Stimulated activated CD4-positive, alpha-beta T cell treated with anti-CD3 and anti-CD28 coated beads, Interleukin-2, amount 100 ng/mL, for 48 hours (primary cell): ENCODE measurements at places on chromosomes 11 and 22.

- no peak for DNase-seq
Measured at GRCh38 chr22:27982106-27982505, 63.0 kb upstream of the PITPNB start.

DNA sequence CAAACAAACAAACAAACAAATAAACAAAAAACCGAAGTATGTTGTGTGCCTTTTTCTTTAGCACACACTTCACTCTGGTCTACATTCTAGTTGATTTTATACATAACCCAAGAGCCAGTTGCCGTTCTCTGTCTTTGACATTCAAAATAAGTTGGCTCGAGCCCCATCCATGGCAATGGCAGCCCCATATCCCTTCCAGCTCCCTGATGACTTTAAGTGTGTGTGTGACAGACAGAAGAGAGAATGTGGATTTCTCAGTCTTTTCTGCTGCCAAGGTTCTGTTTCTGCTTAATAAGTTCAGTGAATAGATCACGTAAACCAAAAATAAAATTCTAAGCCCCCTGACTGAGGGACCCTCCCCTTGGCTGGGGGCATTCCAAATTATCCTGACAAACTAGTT is 100.6 kb upstream of the TENM4 start:
- DNase-seq: no peak

DNA sequence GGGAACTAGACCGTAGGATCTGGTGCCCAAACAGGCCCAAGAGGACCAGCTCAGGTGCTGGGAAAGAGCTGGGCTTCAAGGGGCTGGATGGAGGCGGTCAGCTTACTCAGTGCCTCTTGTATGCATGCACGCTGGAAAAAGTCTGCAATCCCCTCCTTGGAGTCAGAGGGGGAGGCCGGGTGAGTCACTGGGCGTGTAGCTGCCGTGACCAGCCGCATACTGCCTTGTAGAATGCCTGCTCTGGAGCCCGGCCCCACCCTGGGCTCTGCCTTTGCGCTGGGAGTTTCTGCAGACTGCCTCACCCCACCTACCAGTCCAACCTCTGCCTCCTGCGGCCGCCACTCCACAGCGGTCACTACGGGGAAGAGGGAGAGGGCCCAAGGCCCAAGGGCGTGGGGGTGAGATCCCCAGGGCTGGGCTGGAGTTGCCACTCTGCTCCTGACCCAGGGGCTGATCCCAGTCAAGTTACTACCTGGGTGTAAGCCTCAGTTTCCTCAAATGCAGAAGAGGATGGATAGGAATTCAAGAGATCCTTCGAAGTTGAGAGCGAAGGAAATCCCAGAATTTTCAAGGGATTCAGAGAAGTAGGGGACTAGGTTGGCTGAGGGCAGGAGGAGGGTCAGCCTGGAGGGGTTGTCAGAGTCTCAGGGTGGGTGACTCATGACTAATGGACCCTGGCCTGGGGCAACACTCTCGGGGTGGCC is 4.2 kb downstream of the MRGPRF start:
- DNase-seq: no peak

GRCh38 chr11:76701294-76702040 is 30.9 kb upstream of the LRRC32 start:
- DNase-seq: no peak

DNA sequence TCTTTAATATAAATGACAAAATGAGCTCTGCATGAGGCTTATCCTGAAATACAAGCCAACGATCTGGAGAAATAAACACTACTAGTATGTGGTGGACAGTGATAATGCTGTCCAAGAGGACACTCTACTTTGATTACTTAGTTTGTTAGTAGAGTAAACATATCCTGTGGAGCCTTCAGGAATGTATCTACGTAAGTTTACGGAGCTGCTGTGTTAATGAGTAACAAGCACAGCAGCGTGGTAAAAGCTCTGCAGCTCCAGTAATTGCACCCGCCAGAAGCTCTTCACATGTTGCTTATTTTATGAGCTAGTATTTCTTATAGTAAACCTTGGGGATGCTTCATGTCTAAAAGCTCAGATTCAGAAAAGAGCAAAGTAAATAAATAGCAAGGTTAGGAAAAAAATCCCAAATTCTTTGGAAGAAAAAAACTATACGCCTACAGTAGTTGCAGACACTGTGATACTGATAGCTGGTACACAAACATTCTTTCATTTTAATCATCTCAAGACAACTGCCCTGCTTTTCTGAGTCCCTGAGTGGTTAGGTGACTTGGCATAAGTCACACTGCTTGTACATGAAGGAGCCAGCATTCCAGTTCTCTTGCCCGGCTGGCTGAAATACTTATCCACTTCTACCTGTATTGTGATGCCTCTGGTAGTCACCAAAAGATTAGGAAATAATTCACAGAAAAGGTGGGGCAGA is 32.7 kb upstream of the CCDC34 start:
- no peak for DNase-seq

GRCh38 chr11:115721296-115721995 is 217.2 kb upstream of the CADM1 start:
- DNase-seq: no peak

- DNase-seq: no peak
Measured at GRCh38 chr22:39631381-39632286, 61.1 kb downstream of the CACNA1I start.

GRCh38 chr11:2777871-2778629 is 78.3 kb upstream of the KCNQ1OT1 start:
- DNase-seq: no peak

DNA sequence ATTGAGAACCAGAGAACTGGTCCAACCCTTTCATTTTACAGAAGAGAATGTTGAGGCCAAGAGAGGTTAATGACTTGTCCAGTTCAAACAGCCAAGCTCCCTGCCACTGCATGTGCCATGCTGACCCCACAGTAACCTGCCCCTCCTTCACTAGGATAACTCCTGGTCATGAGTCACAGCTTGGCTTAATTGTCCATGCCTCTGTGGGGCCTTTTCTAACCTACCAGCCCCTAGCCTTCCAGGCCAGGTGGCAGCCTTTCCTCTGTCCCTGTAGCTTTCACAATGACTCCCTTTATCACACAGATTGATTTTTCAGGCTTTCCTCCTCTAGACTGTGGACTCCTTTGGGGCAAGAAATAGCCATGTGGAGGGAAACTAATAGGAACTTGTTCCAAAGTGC is 97.2 kb downstream of the PIWIL4 start:
- no peak for DNase-seq

- DNase-seq: no peak
Measured at GRCh38 chr22:46382524-46382923, 47.0 kb downstream of the TRMU start.

DNA sequence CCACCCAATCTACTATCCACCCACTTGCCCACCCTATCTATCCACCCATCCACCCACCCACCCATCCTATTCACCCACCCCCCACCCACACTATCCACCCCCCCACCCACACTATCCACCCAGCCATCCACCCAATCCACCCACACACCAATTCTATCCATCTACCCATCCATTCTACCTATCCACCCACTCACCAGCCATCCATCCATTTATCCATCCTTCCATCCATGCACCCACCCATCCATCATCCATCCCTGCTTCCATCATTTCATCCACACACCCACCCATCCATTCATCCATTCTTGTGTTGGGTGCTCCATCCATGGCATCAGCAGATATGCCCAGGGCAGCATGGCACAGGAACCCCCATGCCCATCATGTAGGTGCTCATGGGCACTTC is 1206.6 kb downstream of the BRD1 start:
- no peak for DNase-seq

GRCh38 chr11:117424781-117425180 is 97.1 kb downstream of the CEP164 start:
- DNase-seq: no peak

DNA sequence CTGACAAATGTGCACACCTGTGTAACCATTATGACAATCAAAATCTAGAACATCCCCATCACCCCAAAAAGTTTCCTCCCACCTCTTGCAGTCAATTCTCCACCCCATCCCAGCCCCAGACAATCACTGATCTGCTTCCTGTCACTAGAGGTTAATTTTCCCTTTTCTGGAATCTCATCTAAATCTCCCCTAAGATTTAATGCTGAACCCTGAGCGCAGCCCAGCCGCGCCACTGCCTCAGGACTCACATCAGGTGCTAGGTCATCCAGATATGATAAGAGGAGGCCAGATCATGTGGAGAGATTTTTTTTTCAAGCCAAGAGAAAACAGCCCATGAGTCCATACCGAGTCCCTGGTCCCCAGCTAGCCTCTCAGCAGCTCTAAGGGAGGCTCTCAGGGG is 4.3 kb upstream of the TMPRSS13 start:
- DNase-seq: no peak

- no peak for DNase-seq
Measured at GRCh38 chr11:115425250-115425649, 79.0 kb downstream of the CADM1 start.

- DNase-seq: no peak
Measured at GRCh38 chr11:124769806-124770774, 8.0 kb upstream of the ESAM start.

DNA sequence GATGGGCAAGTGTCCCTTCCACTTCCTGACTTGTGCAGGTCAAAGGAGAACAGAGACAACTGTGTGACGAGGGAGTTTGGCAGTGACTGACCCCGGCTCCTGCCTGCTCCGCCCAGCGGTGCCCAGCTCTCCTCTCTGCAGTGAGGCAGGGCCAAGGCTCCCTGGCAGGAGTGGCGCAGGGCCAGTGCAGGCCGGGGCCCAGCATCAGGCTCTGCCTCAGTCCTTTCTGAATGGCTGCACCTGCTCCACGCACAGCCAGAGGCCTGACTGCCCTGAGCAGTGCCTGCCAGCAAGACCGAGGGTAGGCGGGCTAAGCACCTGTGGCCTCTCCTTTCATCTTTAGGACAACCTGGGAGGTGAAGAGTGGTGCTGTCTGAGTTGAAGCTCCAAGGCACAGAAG is 54.2 kb downstream of the WT1 start:
- DNase-seq: no peak

GRCh38 chr11:102451041-102451680 is 1.4 kb downstream of the TMEM123 start:
- no peak for DNase-seq

- no peak for DNase-seq
Measured at GRCh38 chr11:82718307-82718706, 15.4 kb downstream of the FAM181B start.

GRCh38 chr11:117612177-117612576 is 184.8 kb downstream of the DSCAML1 start:
- DNase-seq: no peak

DNA sequence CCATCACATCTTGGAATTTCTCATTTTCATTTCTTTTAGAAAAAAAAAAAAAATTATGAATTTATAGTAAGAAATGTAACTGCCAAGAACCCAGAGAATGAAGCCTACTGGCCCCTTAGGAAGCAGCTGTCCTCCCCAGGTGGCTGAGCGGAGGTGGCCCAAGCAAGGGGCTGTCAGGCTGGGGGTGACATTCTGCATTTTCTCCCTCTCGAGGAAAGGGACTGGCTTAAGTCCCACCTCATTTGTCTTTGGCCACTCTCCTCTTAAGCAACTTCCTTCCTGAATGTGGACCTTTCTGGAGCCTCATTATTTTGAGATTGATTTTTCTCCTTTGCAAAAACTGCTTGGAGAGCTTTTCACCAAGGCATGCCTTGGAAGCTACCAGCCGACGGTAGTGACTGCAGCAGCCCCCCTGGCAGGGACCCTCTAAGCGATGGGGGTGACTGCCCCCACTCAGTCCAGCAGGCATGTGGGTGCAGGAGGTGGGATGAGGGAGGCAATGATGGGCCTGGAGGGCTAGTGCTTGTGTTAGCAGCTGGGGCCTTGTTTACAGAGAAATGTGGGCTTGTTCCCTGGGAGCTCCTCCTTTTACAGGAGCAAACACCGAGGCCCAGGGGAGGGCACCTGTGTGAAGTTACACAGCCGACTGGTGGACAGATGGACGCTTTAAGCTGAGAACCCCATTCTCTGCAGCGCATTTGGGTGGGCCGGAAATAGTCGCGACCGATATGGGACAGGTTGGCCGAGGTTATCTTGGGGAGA is 111.7 kb downstream of the MORC2 start:
- no peak for DNase-seq

DNA sequence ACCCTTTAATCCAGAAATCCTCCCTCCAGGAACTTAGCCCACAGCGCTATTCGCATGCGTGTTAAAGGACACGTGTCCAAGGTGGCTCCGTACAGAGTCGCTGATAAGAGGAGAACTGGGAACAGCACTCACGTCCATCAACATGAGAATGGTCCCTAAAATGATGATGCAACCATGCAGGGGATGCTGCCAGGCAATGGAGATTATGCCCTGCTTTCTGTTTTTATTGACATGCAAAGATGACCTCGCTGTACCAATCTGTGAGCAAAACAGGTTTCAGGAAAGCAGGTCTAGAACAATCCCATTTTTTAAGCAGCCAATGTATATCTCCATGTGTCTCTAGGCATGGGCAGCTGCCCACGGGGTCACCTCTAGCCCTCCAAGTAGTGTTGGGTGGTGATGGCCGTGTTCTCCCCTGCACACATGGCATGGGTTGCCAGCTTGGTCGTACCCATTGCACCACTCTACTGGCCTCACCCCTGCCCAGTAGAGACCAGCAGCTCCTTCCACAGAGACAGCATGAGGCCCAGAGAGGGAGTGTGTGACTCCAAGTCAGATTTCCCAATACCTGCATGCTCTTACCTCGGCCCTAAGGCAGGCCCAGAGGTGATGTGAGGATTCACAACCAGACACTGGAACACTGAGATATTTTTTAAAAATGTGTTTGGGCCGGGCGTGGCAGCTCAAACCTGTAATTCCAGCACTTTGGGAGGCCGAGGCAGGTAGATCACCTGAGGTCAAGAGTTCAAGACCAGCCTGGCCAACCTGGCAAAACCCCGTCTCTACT is 68.3 kb upstream of the LINC01488 start:
- no peak for DNase-seq

GRCh38 chr11:827146-827896 is 398 bp upstream of the CRACR2B start:
- no peak for DNase-seq

- DNase-seq: no peak
Measured at GRCh38 chr11:117523680-117524079, 196.0 kb downstream of the CEP164 start.

DNA sequence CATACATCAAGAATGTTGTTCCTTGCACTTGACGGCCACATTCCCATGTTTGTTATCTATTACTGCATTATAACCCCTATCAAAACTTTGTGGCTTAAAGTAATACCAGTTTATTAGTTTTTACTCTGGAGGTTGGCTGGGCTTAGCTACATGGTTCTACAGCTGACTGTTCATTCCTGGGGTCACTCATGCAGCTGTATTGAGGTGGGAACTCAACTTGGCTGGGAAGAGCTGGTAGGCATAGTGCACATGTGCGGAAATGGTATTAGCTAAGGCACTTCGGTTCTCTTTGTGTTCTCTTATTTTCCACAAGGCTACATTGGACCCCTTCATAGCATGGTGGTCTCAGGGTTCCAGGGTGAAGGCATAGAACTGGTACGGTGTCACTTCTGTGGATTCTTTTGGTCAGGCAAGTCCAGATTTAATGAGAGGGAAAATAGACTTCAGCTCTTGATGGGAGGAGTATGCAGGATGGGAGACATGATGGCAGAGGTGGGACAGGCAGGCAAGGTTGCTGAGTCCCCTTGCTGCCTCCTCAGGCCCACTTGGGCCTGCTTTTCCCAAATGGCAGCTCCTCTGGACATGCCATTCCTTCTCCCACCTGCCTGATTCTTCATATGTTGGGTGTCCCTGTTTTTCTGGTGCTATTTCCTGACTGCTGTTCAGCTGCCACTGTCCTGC is 16.1 kb downstream of the YDJC start:
- no peak for DNase-seq

GRCh38 chr11:132311703-132312102 is 941.3 kb downstream of the NTM start:
- DNase-seq: no peak
